ENCODE measurements at places on chromosomes 13 and 19. TPM values are rescaled to one million over a fixed set of nuclear protein-coding genes. Genes with fewer than 3 reads are reported as not detected.

RAVER1 gene
- 5.8 TPM for total RNA-seq

OR10H1 gene
- not detected for total RNA-seq

PHLDB3 gene
- 6.2 TPM for total RNA-seq

NLRP5 gene
- total RNA-seq = not detected

RFPL4AL1 gene
- total RNA-seq = not detected

CGB7 gene
- not detected for total RNA-seq

SERPINE3 gene
- total RNA-seq = not detected

PSG6 gene
- total RNA-seq = not detected

LILRA1 gene
- total RNA-seq = not detected

CGB3 gene
- not detected for total RNA-seq
